ENCODE measurements at places on chromosomes 5 and 9.

DNA sequence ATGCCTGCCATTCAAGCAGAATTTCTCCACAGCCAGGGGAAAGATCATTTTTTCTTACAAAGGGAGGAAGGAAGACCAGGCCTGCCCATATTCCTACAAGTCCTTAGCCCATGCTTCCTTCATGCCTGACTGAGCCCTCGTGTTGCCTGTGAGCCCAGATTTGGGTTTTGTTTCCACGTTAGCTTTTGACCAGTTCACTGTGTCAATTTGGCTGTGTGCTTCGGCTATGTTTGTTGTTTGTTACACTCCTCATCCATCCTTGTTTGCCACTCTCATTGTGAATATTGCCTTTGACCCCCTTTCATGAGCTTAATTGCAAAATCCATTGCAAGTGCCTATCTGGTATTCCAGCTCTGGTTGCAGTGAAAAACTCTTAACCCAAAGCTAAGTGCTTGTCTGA lies 84.7 kb upstream of the RIOK2 start:
- no peak for DNase-seq

- DNase-seq, result no peak
Observed at GRCh38 chr9:68706363-68707201, 1.5 kb downstream of the PIP5K1B start.

DNA sequence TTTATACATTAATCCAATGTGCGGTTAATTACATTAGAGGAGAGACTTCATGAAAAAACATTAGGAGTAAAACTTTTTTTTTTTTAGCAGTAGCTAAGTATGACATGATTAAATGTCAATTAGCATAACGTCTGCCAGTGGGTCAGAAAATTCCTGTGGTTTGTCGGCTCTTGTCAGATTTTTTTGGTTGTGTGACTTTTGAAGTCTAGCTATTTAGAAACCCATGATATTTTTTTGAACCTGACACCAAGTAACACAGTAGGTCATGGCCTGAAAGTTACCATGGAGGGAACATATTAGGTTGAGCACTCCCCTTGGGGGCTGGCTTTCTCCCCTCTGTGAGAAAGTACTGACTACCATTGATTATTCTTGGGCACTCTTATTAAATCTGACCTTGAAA lies 84.8 kb upstream of the ALDH1A1 start:
- no peak for DNase-seq

DNA sequence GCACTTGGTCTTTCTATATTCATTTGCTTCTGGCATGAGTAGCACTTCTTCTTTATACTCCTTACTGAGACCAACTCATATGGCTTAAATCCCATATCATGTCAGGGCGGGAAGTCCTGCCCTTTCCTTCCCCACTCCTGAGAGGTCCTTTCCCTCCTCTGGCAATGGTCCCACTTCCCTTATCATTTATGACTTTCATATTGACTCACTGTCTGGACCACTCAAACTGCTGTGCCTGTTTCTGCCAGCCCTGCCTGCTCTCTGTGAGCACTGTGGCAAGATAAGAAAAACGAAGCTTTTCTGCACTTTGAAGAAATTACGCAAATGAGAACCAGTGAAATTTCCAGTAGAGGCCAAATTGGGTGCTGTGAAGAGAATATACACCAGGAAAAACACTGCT lies 58.1 kb downstream of the ZNF474 start:
- no peak for DNase-seq

GRCh38 chr5:115778417-115778816 lies 38.0 kb downstream of the CDO1 start:
- no peak for DNase-seq

DNA sequence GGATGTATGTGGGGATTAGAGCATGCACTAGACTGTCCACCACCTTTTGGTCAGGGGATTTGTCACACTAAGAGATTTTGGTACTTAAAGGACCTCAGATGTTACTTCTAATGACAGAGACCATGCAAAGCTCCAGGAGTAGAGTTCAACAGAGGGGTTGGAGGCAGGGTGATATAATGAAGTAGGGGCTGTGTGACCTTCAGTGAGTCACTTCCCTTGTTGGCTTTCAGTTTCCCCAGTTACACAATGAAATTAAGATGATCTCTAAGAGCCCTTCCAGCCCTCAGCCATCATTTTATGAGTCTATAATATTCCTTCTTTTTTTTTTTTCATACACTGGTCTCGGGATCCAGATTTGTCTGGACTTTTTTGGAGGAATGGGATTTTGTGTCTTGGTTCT lies 26.8 kb downstream of the GLRA1 start:
- DNase-seq, result no peak

DNA sequence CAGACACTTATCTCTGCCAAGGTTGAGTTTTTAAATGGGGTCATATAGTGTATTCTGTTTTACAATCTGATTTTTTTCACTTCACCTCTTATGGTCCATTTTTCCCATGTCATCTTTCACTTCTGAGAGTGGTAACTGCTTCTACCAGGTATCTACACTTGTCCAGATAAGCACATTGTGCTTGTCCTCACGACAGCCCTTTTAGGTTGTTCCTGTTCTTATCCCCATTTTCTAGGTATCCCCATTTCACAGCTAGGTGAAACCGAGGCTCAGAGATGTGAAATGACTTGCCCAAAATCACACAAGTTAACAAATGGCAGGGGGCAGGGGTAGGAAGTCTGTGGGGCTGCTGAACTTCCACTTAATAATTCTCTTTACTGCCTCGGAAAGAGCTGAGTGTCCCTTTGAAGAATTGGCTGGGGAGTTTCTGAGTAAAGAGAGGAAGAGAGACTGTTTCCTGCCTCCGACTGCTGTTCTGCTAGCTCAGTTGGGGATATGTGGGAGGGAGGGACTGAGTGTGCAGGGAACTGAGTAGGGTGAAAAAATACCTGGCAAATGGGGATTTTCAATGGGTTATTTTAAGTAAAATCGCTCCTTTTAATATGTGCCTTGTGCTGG lies 255.4 kb downstream of the GRIA1 start:
- DNase-seq, result no peak

GRCh38 chr5:84623019-84623418 lies 238.3 kb upstream of the EDIL3 start:
- no peak for DNase-seq

DNA sequence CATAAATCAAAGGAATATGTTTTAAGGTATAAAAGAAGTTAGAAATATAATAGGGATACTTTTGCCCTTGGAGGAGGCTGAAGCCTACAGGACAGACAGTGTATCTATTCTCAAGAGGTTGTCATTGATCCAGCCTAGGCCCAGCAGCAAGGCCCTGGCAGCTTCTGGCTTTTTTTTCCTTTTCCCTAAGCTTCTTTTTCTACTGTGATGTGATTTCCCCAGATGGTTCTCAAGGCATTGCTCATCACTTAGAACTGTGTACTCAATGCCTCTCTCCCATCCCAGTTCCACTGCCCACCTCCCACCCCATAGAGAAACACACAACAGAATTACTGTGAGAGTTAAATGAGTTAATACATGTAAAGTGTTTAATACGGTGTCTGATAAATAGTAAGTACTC lies 88.6 kb downstream of the SLC44A1 start:
- DNase-seq, result no peak

DNA sequence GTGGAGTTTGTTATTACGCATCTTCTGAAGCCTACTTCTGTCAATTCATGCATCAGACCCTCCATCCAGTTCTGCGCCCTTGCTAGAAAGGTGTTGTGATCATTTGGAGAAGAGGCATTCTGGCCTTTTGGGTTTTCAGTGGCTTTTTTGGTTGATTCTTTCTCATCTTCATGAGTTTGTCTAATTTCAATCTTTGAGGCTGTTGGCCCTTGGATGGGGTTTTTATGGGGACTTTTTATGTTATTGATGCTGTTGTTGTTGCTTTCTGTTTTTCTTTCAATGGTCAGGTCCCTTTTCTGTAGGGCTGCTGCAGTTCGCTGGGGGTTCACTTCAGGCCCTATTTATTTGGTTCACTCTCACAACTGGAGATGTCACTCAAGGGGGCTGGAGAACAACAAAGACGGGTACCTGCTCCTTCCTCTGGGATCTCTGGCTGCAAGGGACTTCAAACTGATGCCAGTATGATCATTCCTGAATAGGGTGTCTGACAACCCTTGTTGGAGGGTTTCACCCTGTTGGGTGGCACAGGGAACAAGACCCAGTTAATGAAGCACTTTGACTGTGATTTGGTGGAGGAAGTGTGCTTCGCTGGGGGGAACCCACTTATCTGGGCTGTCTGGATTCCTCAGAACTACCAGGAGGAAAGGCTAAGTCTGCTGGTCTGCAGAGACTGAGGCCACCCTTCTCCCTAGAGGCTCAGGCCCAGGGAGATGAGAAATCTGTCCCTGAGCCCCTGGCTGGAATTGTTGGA lies 226.7 kb upstream of the PTGER4 start:
- no peak for DNase-seq

GRCh38 chr9:18720691-18721090 lies 246.7 kb downstream of the ADAMTSL1 start:
- no peak for DNase-seq

DNA sequence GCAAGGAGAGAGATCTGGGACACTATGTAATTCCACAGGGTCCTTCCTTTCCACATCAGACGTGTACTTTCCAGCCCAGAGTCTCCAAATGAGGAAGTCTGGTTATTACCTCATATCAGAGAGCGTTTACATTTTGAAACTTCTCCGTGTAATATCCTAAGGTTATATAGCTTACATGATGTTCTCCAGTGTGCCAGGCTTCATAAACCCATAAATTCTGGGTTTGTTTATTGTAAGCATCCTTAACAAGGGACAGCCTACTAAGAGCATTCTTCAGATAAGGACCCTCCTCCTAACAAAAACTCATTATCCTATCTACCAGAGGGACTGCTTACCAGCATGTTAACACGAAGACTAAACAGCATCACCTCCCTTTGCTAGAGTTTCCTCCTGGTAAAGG lies 17.9 kb downstream of the SRFBP1 start:
- DNase-seq, result no peak

- DNase-seq, result peak; percentile 77
Observed at GRCh38 chr9:129853614-129854013, 18.4 kb downstream of the USP20 start.

DNA sequence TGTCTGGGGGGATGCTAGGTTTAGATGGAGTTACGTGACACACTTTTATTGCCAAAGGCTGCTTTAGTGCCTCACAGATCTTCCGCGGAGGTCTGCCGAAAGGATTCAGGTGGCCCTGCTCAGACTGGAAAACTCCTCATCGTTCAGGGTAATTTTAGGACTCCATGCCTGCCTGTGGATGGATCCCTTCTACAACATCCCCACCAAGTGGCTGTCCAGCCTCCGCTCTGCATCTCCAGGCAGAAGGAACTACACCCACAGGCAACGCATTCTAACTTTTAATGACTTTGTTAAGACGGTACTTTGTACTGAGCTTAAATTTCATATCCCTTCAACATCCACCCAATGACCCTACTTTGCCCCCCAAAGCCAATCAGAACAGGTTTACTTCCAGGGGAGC lies 29.4 kb downstream of the ATPSCKMT start:
- no peak for DNase-seq

GRCh38 chr5:17058438-17058837 lies 122.3 kb upstream of the MYO10 start:
- DNase-seq, result no peak

DNA sequence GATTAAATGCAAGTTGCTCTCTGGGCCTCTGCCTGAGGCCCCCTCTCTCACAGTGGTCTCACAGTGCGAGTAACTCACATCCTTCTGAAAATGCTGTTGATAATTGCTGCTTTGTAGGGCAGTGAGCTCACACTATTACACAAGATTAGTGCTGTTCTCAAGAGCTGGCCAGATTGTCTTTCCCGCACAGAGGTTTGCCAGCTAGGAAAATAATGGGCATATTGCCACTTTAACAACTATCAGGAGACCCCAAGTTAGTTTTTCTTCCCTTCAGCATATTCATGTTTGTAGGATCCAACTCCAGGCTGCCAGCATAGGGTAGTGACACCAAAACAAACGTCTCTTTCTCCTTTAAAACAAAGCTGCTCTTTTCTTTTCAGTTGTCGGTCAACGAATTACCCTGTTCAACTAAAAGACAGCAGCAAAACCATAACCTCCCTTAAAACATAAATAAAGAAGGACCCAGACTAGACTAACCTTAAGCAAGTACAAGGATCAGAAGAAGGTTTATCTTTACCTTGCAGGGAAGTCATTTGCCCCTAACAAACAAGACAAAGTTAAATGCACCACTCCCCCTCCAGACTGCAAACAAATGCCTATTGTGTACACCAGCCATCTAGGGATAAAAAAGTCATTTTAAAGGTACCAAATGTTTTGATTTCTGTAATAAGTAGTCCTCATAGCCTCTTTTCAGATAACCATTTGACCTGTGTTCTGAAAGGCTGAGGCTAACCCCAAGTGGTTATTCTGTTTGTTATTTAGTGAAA lies 91.4 kb downstream of the VCAN start:
- no peak for DNase-seq

DNA sequence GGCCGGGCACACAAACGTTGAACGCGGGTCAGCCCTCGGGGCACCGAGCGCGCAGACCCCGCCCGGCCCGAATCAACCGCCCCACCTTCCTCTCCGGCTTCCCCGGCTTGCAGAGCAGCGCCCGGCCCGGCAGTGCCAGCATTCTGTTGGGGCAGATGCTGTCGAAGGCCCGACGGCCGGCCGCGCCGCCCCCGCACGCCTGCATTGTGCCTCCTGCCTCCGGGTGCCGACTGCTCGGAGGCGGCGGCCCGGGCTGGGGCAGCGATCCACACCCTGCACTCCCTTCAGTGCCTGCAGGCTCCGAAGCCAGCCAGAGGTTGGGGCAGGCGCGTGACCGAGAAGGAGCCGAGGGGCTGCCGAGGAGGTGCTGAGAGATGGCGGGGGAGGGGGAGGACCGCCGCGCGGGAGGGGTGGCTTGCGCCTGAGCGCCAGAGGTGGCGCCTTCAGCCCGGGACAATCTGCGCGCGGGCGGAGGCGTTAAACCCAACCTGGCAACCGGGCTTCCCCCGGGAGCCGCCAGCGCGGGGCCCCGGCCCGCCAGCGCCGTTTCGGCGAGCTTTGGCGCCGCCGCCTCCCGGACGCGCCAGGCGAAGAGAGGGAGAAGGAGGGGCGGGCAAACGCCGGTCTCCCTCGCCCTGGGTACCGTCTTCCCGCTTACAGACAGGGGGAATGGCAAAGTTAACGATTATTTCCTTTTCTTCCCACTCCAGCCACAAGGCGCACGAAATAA lies at the start of gene MCIDAS:
Gene MCIDAS, minus strand, starts transcription at position 382 of the 730 bp plus-strand sequence. Its CDS starts 177 bp downstream, at position 205.
- peak; percentile 38 for DNase-seq

DNA sequence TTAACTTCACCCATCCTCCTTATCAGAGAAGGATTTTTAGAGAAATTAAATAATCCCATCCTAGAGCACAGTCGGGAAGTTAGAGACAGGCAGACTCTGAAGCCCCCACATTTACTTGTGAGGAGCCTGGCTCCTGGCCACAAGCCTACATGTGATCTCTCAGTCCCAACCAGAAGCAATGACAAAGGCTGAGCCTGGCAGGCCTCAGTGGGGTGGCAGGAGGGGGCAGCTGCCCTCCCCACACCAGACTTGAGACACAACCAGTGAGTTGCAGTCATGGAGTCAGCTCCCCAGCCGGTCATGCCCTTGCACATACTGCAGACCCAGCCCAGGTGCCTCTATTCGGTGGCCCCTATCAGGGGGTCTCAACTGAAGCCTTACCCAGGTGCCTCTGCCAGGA lies 11.0 kb downstream of the NAIF1 start:
- DNase-seq, result no peak

- DNase-seq, result no peak
Observed at GRCh38 chr9:35956651-35957050, 1.3 kb downstream of the OR2S2 start.

- no peak for DNase-seq
Observed at GRCh38 chr5:174529925-174530681, 194.3 kb upstream of the MSX2 start.

GRCh38 chr9:89928106-89928505 lies 323.3 kb downstream of the GADD45G start:
- DNase-seq, result no peak
